ENCODE measurements at places on chromosomes 16 and 17.

GRCh38 chr17:48825446-48826381, 5.1 kb upstream of the CALCOCO2 start:
- no peak for DNase-seq

- DNase-seq: no peak
Observed at GRCh38 chr16:74201576-74201975, 95.0 kb upstream of the PSMD7 start.

GRCh38 chr16:4989391-4990006, 31.4 kb downstream of the SEC14L5 start:
- DNase-seq: no peak

GRCh38 chr16:67672306-67672705, 5.7 kb downstream of the C16orf86 start:
- DNase-seq: no peak

- peak; percentile 73 for DNase-seq
Observed at GRCh38 chr17:30095507-30096244, 20.9 kb upstream of the NSRP1 start.

- DNase-seq: no peak
Observed at GRCh38 chr16:25013049-25013448, 2.1 kb downstream of the ARHGAP17 start.

- peak; percentile 49 for DNase-seq
Observed at GRCh38 chr16:56789360-56789759, 59.4 kb downstream of the NUP93 start.

GRCh38 chr16:3716831-3717234, 491 bp downstream of the TRAP1 start:
- peak; percentile 51 for DNase-seq

DNA sequence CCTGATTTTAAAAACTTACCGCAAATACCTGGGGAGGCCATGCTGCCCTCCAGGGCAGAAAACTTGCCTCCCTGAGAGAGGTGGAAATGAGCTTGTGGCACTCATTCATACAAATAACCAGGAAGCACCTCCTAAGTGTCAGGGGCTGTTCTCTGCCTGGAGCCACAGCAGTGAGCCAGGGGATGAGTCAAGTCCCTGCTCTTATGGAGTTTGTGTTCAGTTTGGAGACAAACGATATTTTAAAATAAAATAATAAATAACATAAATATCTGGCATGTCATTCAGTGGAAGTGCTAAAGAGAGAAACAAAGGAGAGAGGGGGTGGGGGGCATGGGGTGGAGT, 313.8 kb downstream of the C16orf95 start:
- no peak for DNase-seq

- DNase-seq: no peak
Observed at GRCh38 chr17:79075446-79075750, 774 bp downstream of the ENGASE start.

DNA sequence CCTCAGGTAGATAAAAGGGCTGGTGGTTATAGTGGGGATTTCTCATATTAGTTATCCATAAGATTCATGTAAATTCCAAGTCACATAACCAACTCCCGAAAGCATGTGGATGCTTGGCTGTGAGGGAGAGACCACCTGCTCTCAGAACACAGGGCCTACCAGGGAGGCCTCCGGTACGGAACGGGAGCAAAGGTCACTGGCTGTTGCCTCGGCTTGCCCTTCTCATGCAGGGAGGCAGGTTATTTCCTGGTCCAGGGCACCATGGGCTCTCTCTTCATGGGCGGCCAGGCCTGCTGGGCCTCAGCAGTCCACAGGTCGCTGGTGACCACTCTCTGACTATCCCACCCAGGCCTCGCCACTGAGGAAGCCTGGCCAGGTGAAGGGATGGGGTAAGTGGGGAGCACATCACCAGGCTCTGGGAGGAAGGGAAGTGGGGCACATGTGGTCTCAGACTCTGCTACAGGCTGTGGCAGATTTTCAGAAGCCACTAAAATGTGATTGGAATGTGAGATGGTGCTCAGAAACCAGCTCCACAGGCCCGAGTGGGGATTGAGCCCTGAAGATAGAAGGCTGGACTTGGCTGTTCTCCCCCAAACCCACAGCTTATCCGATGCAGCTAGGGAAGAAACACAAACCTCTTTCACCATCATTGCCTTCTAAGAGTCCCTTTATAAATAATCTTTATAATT, 45.4 kb downstream of the HNF1B start:
- DNase-seq: peak; percentile 83

DNA sequence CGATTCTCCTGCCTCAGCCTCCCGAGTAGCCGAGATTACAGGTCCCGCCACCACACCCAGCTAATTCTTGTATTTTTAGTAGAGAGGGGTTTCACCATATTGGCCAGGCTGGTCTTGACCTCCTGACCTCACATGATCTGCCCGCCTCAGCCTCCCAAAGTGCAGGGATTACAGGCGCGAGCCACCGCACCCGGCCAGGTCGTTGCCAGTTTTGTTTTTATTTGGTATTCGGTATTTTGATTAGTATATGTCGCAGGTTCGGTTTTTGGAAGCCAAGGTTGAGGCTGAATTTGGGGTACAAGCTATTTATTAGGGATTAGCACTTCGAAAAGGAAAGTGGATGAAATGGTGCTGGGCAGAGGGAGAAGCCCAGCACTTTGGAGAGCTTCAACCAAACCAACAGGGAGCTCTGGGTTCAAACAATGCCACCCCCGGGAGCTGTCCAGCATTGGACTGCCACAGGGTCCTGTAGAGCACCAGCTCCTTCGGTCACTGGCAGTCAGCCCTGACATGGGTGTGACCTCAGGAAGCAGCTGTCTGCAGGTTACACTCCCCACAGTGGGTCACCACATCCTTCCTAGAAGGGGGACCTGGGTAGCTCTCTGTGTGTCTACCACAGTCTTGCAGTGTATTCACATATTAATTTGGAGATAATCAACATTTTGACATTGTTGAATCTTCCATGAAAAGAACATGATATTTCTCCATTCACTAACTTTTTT, 1.5 kb upstream of the CLEC10A start:
- no peak for DNase-seq

DNA sequence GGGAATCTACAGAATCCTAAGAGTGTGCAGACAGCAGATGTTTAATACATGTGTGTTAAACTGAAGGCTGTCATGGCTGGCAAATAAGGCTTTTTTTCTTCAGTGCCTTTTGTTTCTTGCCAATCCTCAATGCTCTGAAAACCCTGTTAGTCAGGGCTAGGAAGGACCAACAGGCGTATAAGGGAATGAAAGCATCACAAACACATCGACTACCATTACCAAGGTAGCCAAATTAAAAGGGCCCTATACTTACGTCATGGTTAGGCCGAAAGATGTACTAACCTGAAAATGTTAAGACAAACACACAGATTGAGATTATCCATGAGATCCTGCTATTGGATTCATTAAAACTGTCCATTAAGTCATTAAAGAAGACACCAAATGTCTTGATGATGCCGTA, 13.1 kb downstream of the SLC16A6 start:
- no peak for DNase-seq
